CD8-positive, alpha-beta T cell (primary cell): ENCODE measurements at places on chromosomes 4 and X.

DNA sequence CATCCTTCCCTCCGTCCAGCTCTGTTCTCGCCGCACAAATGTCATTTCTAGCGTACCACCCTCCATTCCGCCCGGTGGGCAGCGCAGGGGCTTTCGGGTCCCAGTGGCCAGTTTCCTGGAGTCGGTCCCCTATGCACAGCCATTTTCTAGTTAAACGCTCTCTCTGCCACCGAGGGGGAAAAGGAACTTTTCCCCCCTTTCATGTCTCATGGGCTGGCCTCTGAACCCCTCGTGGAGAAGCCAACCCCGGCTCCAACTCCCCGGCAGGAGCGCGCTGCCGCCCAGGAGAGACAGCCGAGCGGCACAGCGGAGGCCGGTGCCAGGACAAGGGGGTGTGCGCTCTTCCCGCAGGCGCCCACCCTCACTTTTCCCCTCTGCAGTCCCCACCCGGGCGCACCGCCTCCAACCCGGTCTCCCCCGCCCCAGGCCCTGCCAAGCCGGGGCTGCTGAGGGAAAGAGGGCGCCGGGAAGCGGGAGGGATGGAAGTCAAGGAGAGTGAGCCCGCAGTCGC is 662 bp downstream of the APBB2 start:
- no peak for DNase-seq

DNA sequence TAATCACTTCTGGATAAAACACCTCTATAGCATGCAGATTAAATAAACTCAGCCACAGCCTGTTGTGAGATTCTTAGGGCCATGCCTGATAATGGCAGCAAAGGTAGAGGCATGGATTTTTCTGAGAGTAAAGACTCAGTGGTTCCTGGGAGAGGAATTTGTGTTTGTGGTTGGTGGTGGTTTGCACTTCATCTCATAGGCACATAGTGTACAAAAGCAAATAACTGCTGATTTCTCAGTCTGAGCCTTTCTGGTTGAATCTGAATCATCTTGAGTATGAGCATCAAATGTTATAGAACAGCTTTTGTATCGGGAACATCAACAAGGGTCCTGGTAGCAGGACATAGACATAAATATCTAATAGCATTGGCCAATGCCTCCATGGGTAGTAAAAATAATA is 274.3 kb downstream of the FRMPD4 start:
- DNase-seq: no peak

DNA sequence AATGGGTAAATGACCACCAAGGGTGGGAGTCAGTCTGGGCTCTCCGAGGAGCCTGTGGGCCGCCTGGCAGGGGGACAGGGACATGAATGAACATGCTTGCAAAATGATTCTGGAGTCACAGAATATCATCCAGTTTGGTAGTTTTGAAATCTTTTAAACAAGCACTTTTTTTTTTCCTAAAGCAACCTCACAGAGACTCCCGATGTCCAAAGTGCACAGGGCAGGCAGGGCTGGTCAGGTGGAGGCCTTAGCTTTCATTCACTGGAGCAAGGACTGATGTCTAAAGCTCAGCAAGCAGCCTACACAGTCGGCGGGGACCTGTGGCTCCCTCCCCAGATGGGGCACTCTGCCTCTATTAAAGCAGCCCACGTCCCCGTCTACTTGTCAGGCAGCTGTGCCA is 402.9 kb downstream of the PPP1R2C start:
- DNase-seq: no peak

- DNase-seq: no peak
Measured at GRCh38 chr4:153346563-153346962, 2.1 kb downstream of the MND1 start.

DNA sequence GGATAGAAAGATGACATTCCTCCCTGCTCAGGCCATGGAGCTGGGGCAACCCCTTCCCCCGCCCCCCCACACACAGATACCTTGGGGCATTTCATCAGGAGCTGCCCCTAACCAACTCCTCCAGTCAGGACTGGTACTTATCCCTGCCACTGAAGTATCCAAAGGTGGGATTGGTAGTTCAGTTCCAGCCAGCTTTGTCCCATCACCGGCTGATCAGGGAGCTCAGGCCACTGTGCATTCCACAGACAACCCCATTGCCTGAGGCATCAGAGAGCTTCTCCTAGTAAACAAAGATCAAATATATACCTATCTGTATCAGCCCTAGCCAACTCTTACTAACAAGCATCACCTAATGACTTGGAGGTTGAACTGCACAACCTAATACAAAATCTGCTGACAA is 218.2 kb upstream of the FMR1 start:
- no peak for DNase-seq

- no peak for DNase-seq
Measured at GRCh38 chr4:148901075-148901705, 459.0 kb upstream of the NR3C2 start.

- DNase-seq: no peak
Measured at GRCh38 chr4:156732634-156733033, 239.0 kb downstream of the PDGFC start.

DNA sequence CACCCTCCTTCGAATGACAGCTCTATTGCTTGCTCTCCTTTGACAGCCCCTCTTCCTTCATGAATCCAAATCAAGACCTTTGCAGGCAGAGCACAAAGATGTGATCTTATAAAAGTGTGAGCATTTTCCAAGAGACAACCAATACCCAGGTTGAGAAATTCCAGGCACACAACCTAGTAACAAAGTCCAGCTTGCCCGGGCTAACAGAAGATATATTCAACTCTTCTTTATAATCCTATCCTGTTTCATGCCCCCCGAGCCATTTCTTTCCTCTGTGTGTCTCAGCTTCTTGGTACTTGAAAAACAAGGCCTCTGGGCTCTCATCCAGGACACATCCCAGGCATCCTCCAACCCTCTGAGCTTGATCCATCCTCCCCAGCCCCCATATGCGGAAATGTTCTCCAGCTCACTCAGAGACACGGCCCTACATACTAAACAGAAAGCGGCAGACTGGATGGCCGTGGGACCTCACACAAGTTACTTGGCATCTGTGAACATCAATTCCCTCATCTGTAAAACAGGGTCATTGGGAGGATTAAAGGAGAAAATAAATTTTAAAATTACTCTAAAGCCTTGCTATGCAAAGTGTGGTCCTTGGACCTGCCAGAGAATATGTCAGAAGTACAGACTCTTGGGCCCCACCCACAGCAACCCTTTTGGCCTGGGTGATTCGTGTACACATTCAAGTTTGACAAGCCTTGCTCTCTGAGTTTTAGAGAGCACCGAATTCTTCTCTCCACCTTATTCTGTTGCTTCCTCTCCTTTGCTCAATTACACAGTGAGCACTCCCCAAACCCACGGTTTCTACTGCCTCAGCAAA is 627.0 kb downstream of the BCOR start:
- DNase-seq: no peak
